ENCODE measurements at places on chromosomes 2 and 18. TPM values are rescaled to one million over a fixed set of nuclear protein-coding genes. Genes with fewer than 3 reads are reported as not detected.
A peak's percentile ranks its signal among the peaks of the same experiment; 100 is the strongest.

DNA sequence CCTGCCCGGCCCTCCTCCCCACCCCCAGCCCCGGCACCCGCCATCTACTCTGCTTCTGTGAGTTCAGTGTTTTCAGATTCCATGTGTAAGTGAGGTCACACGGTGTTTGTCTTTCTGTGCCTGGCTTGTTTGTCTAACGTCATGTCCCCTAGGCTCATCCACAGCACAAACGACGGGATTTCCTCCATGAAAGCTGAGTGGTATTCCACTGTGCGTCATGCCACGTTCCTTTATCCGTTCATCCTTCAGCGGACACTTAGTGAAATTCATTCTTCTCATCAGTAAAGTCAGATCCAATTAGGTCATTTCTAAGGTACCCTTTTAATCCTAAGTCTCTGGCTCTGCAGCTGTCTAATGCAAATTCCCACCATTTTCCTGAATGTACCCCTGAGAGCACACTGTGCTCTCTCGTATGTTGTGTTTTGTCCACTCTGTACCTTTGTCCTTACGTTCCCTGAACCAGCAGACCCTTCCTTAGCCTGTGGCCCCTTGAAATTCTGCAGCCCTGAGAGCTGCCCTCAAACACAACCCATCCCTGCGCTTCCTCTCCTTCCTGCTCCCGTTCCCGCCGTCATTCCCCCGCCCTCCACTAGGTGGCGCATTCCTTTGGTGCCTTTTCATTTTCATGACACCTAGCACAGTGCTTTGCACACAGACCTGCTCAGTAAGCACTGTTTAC lies 44.1 kb downstream of the TRAPPC12 start:
- no peak overlapping the region for H3K27ac ChIP-seq
- no peak for DNase-seq
- peaks cover 26% of the 10 kb centered on the region for H3K4me1 ChIP-seq
- no peak overlapping the region for H3K4me3 ChIP-seq
- peaks cover 30% of the 10 kb centered on the region for H3K36me3 ChIP-seq
- H3K27me3 ChIP-seq = no peaks in the 10 kb centered on the region

GRCh38 chr2:169363560-169364150 lies 1.3 kb upstream of the LRP2 start:
- H3K4me1 ChIP-seq = peaks cover 43% of the 10 kb centered on the region
- H3K27me3 ChIP-seq = peaks cover 23% of the 10 kb centered on the region
- no peak for DNase-seq
- no peaks in the 10 kb centered on the region for H3K36me3 ChIP-seq

DNA sequence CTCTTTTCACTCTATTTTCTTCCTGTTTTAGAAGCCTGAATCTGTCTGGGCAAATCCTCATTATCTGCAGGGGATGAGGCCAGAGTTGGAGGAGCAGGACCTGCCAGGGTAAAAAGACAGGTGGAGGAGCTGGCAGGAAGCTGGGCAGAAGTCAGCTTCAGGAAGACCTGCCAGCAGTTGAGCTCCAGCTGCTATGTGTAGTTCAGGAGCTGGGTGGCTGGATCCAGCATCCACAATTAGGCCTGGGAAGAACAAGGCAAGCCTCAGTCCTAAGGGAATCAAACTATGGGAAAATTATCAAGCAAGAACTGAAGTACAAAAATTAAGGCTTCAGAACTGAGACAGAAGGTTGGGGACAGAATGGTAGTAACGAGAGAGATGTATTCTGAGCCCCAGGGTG lies 174.0 kb downstream of the MREG start:
- H3K4me3 ChIP-seq = no peak overlapping the region
- H3K27me3 ChIP-seq = no peaks in the 10 kb centered on the region
- peak; percentile 34 for DNase-seq
- peaks cover 35% of the 10 kb centered on the region for H3K4me1 ChIP-seq
- H3K36me3 ChIP-seq = no peaks in the 10 kb centered on the region
- peak overlapping the region; percentile 2 for H3K27ac ChIP-seq

The UGT1A6 gene
- not detected for total RNA-seq

The ORC2 gene
- total RNA-seq = 12.1 TPM

GRCh38 chr2:208256192-208256782 lies 1.4 kb upstream of the IDH1 start:
- peaks cover 6% of the 10 kb centered on the region for H3K36me3 ChIP-seq
- no peaks in the 10 kb centered on the region for H3K27me3 ChIP-seq
- H3K4me3 ChIP-seq = no peak overlapping the region
